Naive thymus-derived CD8-positive, alpha-beta T cell (primary cell): ENCODE measurements at places on chromosomes 11 and 22.

- no peak for DNase-seq
Measured at GRCh38 chr11:117932947-117933346, 3.7 kb upstream of the TMPRSS13 start.

- no peak for DNase-seq
Measured at GRCh38 chr22:42217752-42218280, 52.6 kb downstream of the TCF20 start.

DNA sequence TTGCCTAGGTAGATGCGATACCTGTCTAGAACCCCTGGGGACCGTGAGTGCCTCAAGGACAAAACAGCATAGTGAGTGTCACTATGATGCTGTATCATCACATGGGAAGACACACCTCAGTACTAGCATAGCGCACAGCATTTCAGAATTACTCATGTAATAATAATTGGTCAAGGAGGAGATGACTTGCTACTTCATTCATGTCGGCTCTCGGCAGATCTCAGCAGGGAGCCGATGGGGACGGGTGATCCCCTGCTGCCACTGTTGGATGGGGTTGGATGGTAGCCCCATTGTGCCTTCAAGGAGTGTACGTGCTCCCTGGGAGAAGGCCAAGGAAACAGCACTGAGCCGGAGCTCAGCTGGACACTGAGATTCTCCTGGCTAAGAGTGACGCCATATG, 186.9 kb downstream of the EFCAB6 start:
- no peak for DNase-seq

DNA sequence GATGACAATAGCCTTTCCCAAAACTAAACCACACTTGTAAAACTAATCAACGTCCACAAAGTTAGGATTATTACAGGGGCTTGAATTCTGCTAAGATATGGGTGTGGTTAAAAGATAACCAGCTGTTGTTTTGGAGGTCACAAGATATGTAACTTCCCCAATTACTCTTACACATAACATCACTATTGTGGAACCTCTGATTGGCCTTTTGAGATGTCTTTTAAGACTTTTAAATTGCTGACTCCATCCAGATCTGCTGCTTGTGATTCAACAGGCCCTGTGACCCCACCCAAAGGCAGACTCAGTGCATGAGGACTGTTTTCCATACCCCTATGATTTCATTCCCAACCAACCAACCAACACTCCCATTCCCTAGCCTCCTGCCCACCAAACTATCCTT, 893.9 kb downstream of the OPCML start:
- DNase-seq, result no peak

- no peak for DNase-seq
Measured at GRCh38 chr22:30424534-30425326, 838 bp upstream of the MTFP1 start.

- DNase-seq, result no peak
Measured at GRCh38 chr11:120168108-120168959, 30.4 kb upstream of the TRIM29 start.

GRCh38 chr11:40274017-40274416, 1185.4 kb downstream of the LRRC4C start:
- DNase-seq, result no peak

GRCh38 chr11:121157756-121158155, 56.7 kb downstream of the TECTA start:
- DNase-seq, result no peak

DNA sequence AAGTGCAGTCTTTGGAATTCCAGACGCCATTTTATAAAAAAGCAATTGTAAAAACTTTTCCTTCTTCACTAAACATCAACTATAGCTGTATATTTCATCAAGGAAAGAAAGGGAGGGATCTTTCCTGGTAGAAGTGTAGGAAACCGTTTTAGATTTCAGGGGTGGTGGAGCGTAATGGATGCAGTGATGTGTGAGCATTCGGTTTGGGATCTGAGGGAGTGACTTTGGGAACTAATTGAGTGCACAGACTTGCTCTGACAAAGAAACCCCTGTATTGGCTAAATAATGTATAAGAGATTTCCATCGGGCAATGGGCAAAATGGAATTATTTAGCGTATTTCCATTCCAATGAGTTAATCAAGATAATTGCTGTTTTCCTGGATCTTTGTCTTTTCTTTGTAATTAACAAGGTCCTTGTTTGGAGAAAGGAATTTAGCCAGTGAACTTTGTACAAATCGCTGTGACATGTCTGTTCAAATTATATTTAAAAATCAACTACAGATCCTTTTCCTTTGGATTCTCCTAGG, 125.0 kb upstream of the NARS2 start:
- no peak for DNase-seq

GRCh38 chr11:282630-283360, 4.6 kb downstream of the NLRP6 start:
- no peak for DNase-seq

- no peak for DNase-seq
Measured at GRCh38 chr11:16226245-16226644, 130.1 kb downstream of the SOX6 start.

DNA sequence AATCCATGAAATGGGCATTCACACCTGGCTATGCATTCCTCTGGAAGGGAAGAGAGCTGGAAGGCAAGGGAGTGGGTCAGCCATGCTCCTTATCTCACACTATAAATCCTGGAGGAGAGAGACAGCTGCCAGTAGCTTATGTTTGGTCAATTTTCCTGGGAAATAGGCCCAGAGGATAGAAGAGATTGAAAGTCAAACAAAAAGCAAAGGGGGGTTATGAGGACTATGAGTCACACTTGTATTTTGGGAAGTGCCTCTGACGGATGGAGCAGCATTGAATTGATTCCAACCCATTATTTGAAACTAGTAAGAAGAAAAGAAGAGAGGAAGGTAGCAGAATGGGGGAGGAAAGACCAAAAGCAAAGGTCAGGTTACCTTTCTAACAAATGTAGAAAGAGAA, 25.0 kb downstream of the SNX19 start:
- DNase-seq, result no peak

DNA sequence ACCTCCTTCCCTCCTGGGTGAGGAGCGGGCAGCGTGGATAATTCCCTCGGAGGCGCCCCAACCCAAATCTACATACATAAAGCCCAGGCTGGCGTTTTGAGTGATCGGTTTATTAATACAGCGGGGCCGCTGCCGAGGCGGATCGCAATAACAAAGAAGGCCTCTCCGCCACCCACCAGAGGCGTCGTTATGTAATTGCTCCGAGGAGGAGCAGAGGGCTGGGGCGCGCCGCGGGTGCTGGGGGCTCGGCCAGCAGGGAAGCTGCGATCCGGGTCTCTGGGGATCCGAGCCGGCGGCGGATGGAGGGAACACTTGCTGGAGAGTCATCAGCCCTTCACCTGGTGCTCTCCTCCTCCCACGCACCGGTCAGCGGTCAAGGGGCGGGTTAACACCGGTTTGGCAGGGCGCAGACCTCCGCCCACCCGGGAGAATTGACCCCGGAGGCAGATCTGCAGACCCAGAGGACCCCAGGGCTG, 6.4 kb upstream of the TP53I11 start:
- DNase-seq, result no peak

DNA sequence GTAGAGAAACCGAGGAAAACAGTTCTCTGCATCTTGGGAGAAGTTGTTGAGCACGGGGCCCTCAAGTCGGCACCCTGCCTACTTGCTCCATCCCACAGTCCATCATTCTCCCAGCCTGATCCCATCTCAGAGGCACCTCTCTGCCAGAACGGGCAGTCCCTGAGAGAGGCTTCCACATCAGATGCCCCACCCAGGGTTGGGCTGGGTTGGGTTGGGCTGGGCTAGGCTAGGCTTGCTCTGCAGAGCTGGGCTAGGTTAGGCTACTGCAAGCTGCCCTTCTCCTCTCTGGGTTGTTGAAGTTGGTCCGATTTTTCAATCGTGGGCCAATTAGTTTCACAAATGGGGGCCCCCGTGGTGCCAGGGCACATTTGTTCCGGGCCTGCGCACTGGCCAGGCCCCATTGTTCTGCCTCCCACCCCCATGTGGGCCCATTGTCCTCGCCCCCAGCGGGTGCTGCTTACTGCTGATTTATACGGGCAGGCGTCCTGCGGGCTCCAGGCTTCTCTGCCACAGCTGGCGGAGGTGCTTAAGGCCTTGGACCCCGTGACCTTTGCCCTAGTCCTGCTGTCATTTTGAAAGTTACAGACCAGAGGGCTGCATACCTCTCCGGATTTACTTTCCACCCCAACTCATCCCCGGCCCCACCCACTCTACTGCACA, 63.7 kb upstream of the NNMT start:
- no peak for DNase-seq

DNA sequence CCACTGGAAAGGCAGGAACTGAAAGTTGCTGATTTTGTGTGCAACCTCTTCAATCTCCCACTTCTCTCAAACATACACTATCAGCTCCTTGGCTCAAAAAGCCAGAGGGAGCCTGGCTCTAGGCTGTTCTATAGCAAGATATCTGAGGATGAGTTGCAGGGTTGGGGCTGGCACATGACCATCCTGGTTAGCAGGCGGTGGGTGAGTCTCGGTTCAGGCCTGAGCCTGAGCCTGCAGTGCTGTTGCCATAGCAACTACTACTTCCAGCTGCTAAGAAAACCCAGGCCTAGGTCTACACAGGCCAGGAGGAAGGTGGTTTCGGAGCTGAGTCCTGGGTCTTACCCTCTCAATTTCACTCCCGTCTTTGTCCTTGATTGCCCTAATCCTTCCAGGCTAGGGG, 39.0 kb downstream of the CWC15 start:
- no peak for DNase-seq

DNA sequence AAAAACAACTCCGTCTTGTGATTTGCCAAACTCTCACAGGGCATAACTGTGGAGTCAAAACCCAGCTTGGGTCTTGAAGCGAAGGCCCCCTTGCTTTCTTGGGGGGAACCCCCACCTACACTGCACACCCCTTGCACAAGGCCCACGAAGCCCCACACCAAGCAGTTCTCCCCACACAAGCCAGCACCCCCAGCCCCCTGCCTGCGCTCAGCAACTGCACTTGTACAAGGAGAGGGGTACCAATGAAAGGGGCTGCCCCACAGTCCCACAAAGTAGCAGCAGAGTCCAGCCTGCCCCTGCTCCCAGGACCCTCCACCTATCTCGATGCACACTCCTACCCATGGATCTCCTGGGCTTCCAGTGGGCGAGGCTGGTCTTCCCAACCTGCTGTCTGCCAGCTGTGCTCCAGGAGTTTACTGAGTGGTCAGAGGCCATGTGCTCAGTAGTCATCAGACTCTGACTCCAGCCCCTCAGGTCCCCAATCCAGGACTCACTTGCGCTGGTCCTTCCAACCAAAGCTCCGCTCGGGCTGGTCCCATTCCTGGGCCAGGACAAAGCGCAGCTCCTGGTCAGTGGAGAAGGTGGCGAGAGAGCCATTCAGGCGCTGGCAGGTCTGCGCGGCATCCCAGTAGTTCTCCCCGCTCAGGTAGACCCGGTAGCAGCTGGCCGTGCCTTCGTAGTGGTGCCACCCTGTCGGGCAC, 57.7 kb downstream of the DGCR2 start:
- DNase-seq, result no peak

GRCh38 chr11:116651098-116651736, 121.6 kb downstream of the BUD13 start:
- no peak for DNase-seq

- DNase-seq, result no peak
Measured at GRCh38 chr11:103125462-103125861, 16.2 kb downstream of the DYNC2H1 start.

- no peak for DNase-seq
Measured at GRCh38 chr22:20143883-20144665, 6.8 kb downstream of the CCDC188 start.

DNA sequence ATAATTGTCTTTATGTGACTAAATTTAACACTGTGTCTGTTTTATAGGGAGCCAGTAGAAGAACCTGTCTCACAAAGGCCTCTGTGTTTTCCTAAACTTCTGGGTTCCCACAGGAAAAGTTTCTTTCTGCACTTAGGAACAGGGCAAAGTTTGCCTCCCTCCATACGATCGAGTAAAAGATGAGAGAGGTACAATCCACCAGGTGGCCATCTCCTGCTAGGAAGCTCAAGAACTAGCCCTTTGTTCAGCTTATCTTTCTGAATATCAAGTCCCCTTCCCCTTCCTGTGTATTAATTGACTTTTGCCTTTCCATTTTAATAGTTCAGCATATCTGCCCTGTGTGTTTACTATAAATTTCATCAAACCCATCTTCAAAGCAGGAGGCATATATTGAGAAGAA, 18.0 kb downstream of the CSNK2A3 start:
- no peak for DNase-seq

GRCh38 chr11:43376065-43376464, 17.3 kb downstream of the TTC17 start:
- DNase-seq, result no peak

GRCh38 chr11:10808235-10808552, 532 bp downstream of the EIF4G2 start:
- no peak for DNase-seq

DNA sequence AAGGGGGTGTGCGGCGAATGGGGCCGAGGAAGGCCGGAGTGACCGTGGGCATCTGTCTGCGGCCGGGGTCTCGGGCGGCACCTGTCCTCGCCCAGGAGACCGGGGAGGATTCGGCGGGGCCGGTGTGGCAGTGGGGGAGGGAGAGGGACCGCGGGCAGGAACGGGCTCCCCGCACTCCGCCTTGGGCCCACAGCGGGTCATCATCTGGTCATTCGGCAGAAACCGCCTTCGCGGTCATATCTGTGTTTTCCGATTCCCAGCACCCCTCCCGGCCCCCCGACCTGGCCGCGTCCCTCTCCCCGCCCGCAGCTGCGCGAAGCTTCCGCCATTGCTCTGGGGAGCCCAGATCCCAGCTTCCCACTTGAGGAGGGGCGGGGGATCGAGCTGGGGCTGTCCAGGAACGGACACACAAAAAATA, 824 bp upstream of the CBX6 start:
- peak; percentile 20 for DNase-seq

DNA sequence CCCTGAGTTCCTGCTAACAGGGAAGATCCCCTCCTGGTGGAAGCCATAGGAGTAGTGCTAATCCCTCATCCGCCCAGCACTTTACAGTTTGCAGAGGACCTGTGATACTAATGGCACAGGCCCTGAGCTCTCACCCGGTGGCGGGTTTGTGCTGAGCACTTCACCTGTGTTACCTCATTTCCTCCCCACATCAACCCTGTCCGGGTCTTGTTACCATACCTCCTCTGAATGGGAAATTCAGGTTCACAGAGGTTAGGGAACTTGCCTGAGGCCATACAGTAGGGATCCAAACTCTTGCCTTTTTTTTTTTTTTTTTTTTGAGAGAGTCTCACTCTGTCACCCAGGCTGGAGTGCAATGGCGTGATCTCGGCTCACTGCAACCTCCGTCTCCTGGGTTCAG, 25.2 kb downstream of the CAPN1 start:
- DNase-seq, result no peak

- DNase-seq, result no peak
Measured at GRCh38 chr11:92141725-92142124, 82.9 kb upstream of the FAT3 start.
